ENCODE measurements at places on chromosomes 2 and 18.

DNA sequence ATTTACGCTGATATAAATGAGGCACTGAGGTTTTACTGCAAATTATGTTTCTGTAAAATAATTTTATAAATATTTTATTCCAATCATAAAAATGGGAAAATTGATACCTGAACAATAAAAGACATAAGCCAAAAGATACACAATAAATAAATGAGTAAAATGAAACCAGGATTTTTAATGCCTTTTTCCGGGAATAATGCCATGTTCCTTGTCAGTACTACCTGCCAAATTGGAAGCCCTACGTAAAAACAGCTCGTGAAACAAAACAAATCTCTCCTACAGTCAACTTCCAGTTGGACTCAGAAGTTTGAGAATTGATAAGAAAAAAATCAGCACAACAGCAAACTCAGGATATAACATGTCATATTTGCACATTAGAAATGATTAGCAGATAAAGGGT, 18.0 kb downstream of the GALNT3 start:
- no peak for DNase-seq

DNA sequence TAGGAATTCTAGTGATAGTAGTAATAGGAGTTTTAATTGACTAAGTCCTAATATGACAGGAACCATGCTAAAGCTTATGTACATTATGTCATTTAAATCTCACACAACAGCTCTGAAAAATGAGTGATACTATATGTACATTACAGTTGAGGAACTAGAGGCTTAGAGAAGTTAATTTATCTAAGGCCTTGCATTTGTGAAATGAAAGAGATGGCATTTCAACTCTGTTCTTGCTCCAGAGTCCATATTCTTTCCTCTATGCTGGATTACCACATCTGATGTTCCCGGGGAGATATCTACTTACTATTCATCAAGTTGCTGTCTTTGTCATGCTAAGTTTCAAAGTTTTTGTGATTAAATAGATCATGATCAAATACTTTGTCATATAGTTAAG, 5.7 kb downstream of the AGPS start:
- DNase-seq = no peak

GRCh38 chr2:209577376-209578357, 153.8 kb downstream of the MAP2 start:
- no peak for DNase-seq

DNA sequence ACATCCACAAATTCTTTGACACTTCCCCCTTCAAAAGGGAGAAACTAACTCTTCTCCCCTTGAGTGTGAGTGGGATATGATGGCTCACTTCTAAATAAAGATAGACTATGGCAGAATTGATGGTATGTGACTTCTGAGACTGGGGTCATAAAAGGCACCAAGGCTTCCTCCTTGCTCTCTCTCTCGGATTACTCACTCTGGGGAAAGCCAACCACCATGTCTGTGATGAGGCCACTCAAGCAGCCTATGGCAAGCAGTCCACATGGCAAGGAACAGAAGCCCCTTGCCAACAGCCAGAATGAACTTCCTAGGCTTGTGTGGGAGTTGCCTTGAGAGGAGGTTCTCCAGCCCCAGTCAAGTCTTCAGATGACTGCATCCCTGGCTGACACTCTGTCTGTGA, 43.6 kb downstream of the KIAA2012 start:
- DNase-seq = no peak

DNA sequence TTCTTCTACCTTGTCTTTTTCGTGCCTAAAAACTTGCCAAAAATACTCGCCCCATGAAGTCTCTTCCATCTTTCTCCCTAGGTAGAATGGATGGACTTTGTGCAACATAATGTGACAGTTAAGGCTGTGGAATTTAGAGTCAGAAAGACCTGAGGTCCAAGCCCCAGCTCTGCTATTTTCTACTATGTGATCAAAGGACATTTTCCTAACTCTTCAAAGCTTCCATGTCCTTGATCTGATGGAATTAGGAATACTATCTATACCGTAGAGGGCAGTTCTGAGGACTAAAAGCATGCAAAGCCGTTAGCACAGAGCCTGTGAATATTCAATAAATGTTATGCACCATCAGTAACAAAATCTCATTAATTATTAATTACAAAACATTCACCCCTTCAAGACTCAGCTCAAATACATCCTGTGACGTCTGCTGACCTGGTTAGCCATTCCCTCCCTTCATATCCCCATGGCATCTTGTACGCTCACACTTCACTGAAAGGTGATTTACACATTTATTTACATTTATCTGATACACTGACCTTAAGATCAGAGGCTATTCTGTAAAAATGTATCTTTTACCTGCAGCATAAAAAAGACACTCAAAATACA, 15.1 kb downstream of the IWS1 start:
- no peak for DNase-seq

- DNase-seq = no peak
These were observed 1142.3 kb upstream of the FANCL start for GRCh38 chr2:59383473-59383872.

DNA sequence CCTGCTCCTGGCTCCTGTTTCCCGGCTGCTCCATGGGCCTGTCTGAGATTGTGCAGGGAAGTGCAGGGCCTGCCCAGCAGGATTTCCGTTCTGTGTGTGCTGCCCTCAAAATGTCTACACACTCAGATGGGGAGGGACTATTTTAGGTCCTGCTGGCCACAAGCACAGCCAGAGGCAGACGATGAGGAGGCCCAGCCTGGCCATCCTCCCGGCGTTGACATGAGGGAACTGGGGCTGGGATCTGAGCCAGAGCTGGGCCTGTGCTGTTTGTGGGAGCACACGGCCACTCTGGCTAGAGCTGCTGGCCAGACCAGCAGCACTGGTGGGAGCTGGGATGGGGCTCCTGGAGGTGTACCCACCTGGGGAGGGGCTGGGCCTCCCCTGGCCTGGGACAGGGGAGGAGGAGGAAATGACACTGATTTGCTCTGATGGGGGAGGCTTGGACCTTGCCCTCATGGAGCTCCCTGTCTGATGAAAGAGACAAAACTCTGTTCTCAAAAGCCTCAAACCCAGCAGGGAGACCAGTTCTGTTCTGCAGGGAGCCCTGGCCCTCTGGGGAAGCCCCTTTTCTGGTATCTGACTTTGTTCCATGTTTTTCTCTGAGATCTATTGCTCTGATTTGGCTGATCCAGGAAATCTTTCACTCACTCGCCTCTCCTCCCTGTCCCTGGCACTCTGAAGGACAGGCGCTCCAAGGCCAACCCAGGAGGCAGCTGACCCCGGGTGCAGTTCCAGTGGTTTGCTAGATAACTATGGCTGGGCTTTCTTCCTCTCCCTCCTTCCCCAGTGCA, 161.8 kb downstream of the DYSF start:
- DNase-seq = no peak

DNA sequence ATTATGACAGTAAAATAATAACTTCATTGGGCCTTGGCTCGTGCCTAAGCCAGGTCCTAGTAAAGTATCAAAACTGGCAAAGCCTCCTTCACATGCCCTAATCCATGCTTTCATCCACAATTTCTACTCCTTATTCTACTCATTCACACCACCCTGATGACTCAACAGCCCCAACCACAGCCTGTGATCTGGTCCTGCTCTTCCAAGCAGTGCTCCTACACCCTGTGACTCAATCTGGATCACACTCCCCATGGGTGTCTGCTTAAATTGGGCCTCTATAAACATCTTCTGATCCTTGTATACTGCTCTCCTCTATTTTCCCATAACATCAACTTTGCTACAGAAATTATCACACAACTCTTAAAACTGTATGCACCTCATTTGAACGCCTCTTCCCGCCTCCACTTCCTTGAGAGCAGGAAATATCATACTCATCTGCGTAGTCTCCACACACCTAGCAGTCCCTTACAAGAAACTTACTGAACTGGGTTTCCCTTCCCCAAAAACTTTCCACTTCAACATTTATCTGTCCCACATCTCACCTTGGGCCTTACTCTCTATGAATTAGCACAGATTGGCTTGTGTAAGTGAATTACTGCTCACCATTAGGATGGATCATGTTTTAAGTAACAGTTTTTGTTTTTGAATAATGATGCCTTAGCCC, 15.9 kb downstream of the GTF3C3 start:
- DNase-seq = no peak

GRCh38 chr2:195509551-195509950, 147.5 kb upstream of the SLC39A10 start:
- no peak for DNase-seq

DNA sequence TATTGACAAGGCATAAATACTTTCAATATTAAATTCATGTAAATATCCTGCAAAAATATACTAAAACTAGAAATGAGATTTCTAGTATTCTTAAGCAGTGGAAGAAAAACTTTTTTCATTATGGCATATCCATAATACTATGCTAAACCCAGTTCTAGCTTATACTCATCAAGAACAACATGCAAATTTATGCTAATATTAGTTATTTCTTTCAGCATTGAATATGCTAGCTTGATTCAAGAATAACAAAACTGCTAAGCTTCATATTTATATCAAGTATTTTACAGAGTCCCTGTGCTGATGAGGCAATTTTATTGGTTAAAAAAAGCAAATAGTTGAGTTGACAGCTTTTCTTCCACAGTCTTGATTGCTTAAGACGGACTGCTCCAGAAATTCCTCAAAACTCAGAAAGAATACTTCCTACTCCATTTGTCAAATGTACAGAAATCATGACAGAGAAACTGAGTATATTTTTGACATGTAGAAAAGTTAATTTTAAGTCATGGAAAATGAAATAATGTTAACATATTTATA, 105.0 kb downstream of the PIGN start:
- DNase-seq = no peak

DNA sequence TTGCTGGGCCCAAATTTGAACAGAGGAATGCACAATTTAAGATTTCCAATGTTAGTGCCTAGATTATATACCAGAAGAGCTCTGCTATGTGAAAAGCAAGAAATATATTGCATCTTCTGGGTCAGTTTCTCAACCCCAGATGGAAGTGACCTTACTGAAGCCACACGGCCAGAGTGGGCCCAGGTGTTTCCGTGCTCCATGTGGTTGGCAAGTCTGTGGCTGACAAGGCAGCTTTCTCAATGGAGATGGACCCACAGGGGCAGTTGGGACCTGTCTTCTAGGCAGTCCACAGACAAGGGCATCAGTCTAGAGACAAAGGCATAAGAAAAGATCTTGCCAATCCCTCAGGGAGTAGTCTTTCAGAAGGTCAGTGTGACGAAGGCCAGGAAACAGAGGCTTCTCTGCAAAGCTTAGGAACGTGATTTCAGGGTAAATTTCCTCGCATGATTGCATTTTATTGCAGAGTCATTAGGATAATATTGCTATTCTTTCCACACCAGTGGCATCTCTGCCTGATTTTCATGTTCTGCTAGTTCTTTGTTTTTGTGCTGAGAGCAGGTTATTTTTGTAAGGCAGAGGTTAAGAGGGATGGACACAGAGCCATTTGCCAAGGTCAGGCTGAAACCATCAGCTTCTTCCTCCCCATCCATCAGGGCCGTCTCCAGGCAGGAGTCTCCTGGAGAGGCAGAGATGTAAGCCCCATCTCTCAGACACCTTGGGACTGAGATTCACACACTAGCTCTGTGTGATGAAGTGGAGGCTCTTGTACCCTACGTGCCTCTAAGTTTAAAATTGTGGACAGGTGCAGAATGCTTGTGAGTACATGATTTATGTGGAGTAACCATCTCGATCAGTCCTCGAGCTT, 202.1 kb downstream of the ANKRD30B start:
- DNase-seq = no peak

DNA sequence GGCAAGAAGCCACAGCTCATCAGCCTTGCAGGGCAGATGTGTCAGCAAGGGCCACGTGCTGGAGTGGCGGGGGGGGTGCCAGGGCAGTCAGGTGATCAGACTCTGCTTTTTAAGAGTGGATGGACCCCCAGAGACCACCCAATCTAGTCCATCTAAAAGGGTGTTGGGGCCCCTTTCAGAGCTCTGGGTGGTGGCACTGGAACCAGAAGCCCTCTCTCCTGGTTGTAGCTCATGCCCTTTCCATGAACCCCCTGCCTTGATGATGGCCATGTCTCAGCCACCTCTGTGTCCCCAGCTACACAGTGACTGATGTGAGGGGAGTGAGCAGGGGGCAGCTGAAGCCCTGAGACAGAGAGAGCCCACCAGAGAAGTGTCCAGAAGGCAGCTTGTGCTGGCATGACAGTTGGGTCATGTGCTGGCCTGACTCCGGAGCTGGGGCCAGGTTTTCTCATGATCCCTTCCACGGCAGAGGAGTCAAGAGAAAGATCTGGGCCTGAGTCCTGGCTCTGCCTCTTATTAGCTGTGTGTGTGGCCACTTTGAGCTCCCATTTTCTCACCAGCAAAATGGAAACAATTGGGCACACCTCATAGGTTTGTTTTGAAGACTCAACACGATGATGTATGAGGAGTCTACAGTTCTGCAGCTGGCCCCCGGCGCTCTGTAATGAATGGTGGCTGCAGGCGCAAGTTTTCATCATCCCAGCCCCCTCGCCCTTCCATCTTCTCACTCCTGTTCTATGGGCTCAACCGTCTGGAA, 195.7 kb downstream of the ZFP36L2 start:
- no peak for DNase-seq

DNA sequence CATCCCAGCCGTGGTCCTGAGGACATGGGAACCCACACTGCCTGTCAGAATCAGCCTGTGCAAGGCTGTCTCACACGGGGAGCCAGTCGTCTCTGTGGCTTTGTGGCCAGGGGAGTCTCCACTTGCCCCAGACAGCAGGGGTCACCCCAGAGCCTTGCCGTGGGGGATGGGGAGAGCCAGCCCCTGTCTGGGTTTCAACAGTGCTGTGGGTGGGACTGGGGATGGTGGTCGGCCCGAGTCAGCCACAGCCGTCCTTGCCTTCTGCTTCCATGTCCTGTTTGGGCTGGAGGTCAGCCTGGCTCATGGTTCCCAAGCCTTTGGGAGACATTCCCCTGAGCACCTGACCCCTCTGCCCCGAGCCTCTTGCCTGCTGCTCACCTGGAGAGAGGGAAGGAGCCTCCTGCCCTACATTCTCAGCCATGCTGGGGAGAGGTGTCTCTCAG, 19.6 kb downstream of the GPR35 start:
- DNase-seq = no peak

DNA sequence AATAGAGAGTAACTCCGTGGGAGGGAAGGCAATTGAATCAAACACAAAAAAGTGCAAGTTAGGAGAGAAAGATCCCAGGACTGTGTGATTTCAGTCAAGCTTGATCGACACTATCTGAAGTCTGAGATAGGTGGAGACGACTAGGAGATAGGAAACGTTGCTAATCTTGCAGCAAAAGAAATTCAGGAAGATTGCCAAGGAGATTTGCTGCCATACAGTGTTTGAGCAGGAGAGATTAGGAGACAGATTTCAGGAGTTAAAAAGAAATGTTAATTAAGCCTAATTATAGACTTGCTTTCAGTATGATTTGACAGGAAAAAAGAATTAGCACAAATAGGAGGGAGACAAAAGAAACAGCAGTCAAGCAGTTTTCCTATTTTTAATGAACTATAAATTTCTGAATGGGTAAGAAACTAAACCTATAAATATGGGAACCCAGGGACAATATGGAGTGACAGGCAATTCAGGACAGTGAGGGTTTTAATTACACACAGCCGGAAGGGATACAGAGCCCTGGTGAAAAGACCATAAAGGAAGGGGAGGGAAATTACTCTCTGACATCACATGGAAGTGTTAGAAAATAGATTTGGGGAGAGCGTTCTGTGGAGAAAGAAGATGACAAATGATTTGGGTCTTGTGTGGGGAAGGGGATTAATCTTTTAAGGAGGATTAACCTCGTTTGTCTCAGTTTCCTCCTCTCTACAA, 72.6 kb downstream of the SUCLG1 start:
- no peak for DNase-seq

GRCh38 chr2:191552066-191552465, 125.9 kb upstream of the NABP1 start:
- no peak for DNase-seq

All from GM12878 (cell line).